ENCODE measurements at places on chromosomes 7 and 10.

DNA sequence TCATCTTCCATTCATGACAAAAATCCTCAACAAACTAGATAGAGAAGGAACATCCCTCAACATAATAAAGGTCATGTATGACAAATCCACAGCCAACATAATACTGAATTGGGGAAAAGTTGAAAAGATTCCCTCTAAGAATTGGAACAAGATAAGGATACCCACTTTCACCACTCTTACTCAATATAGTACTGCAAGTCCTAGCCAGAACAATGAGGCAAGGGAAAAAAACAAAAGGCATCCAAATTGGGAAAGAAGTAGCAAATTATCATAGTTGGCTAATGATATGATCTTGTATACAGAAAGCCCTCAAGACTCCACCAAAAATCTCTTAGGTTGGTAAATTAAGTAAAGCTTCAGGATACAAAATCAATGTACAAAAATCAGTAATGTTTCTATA is 4.7 kb downstream of the POT1 start:
- no peak for DNase-seq
- no peaks in the 10 kb centered on the region for H3K4me1 ChIP-seq
- no peak overlapping the region for H3K4me3 ChIP-seq
- no peaks in the 10 kb centered on the region for H3K27me3 ChIP-seq
- H3K36me3 ChIP-seq, result no peaks in the 10 kb centered on the region
- H3K27ac ChIP-seq, result no peak overlapping the region

DNA sequence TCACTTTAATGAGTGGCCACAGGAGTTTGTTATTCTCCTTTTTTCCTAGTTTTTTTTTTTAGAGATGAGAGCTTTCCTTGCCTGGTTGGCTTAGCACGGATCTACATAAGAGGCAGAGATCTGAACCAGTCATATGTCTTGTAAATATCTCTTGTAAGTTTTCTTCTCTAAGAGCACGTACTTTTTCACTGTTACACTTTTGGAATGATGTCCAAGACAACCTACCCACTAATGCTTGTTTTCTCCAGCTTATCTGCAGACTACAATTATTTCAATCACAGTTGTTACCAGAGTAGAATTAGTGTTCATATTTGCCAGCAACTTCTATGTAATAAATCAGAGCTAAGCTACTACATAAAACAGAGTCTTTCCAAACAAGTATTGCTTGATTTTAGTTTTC is 444.6 kb downstream of the KCNMA1 start:
- no peaks in the 10 kb centered on the region for H3K4me1 ChIP-seq
- no peak for DNase-seq
- H3K4me3 ChIP-seq, result no peak overlapping the region
- no peaks in the 10 kb centered on the region for H3K36me3 ChIP-seq
- peaks cover 4% of the 10 kb centered on the region for H3K27me3 ChIP-seq

DNA sequence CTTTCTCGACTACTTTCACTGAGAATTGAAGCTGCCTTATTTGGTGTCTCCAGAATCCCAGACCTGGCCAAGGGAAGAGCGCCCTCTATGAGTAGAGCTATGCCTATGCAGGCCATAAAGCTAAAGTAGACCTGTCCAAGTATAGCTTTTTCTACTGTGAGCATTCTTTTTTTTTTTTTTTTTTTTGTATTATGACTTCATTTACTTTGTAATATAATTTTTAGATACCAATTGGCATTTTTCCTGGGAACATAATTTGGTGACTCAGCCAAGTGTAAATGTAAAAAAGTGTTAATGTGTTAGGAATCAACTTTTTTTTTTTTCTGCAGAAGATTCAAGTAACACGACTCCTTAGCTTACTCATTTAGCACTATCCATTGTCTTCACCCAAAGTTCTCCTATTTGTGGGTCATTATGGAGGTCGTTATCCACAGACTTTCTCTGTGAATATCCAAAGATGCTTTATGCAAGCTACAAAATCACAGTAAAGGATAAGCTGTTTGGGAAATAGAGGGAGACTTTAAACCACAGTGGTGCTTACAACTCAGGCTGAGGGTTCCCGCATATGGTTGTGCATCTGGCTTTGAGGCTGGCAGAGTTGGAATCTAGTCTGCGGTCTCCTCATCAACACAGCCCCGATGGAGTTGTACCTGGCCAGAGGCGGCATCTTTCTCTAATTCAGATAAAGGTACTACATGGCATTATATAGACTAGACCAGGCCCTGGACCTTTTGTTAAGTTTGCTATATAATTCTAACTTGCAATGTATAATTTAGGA is 1040.2 kb upstream of the SORCS1 start:
- H3K4me1 ChIP-seq, result no peaks in the 10 kb centered on the region
- H3K36me3 ChIP-seq, result no peaks in the 10 kb centered on the region
- H3K4me3 ChIP-seq, result no peak overlapping the region
- H3K27ac ChIP-seq, result no peak overlapping the region
- DNase-seq, result peak; percentile 7

DNA sequence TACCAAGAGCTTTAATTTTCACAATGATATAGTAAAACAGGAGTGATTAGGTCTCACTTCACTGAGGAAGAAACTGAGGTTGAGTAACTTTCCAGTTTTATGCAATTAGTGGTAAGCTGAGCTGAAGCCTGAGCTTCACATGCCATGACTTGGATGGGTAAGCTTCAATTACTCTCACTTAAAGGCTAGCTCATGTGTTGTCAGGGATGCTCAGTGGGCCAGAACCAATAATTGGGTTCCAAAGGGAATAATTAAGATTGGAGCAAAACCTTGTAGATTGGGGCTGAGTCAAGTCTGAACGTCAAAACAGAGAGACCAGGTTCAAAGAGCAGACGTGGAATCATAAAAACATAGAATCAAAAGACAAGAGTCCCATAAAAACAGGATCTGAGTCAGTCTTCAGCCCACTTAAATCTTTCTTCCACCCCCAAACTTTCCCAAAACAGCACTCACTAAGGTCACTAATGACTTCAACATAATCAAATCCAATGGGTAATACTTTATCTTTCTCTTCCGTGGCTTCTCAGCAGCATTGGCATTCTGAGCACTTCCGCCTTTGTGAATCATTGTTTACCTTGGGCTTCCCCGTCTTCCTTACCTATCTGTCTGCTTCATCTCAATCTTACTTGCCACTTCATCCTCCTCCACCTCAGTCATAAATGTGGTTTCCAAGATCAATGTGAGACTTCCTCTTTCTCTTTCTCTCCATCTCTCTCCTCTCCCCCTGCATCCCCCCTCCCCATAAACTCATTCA is 23.0 kb upstream of the EGFR start:
- H3K27ac ChIP-seq, result no peak overlapping the region
- H3K4me3 ChIP-seq, result no peak overlapping the region
- no peaks in the 10 kb centered on the region for H3K4me1 ChIP-seq
- peak; percentile 55 for DNase-seq

GRCh38 chr10:11153245-11153644 is 135.6 kb downstream of the CELF2 start:
- H3K4me3 ChIP-seq, result no peak overlapping the region
- DNase-seq, result no peak
- H3K4me1 ChIP-seq, result peaks cover 4% of the 10 kb centered on the region
- H3K27me3 ChIP-seq, result no peaks in the 10 kb centered on the region
- no peaks in the 10 kb centered on the region for H3K36me3 ChIP-seq

DNA sequence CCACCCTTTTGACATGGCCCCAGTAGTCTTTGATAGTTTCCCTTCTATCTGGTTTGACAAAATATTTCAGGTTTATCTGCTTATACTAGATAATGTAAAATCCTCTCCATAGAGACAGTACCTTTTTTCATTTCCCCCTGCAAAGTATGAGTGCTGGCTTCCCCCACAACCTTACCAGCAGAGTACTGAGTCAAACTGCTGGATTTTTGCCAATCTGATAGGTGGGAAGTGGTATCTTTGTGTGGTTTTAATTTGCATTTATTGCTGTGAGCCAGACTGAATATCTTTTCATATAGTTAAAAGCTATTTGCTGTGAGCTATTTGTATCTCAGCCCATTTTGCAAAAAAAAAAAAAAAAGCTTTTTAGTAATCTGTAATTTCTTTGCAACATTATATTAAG is 32.1 kb upstream of the HECTD2 start:
- H3K4me1 ChIP-seq, result peaks cover 4% of the 10 kb centered on the region
- no peak overlapping the region for H3K4me3 ChIP-seq
- no peak for DNase-seq
- H3K27ac ChIP-seq, result no peak overlapping the region

DNA sequence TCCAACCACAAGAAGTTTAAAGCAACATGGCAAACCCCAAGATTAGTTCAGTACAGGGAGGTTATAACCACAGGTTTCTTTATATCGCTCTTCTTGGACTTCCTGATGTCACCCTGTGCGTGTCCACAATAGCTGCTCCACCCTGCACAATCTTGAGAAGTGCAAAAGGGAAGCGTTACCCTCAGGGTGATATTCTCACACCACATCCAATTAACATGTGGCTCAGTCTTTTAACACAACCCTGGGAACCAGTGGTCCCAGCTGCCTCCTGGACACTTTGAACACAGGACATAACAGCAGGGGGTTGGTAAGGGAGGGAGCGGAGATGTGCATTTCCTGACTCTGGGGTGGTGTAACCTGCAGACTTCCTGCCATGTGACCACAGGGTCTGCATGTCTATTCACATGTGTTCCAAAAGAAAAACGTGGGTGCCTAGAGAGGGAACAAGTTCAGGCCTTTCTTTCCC is 64.6 kb downstream of the GSAP start:
- H3K36me3 ChIP-seq, result no peaks in the 10 kb centered on the region
- H3K27ac ChIP-seq, result peak overlapping the region; percentile 55
- H3K4me1 ChIP-seq, result no peaks in the 10 kb centered on the region
- DNase-seq, result no peak

- DNase-seq, result no peak
- H3K36me3 ChIP-seq, result no peaks in the 10 kb centered on the region
- H3K27ac ChIP-seq, result no peak overlapping the region
Measured at GRCh38 chr10:50600286-50600685, 23.5 kb downstream of the SGMS1 start.

GRCh38 chr10:1627945-1628344 is 109.4 kb downstream of the ADARB2 start:
- H3K36me3 ChIP-seq, result no peaks in the 10 kb centered on the region
- no peak for DNase-seq
- H3K4me1 ChIP-seq, result no peaks in the 10 kb centered on the region
- no peak overlapping the region for H3K4me3 ChIP-seq
- H3K27ac ChIP-seq, result no peak overlapping the region
